NCI-H2081 treated with DMSO at 0.1 percent for 48 hours (cell line): ENCODE measurements at places on chromosomes 12 and 14.

GRCh38 chr14:50058113-50058512 is 58.3 kb downstream of the VCPKMT start:
- no peak for DNase-seq

GRCh38 chr12:1680804-1681492 is 9.9 kb upstream of the ADIPOR2 start:
- DNase-seq = no peak

GRCh38 chr12:104522985-104523722 is 66.4 kb downstream of the CHST11 start:
- no peak for DNase-seq

GRCh38 chr12:52585066-52585465 is 11.4 kb upstream of the KRT74 start:
- DNase-seq = no peak

DNA sequence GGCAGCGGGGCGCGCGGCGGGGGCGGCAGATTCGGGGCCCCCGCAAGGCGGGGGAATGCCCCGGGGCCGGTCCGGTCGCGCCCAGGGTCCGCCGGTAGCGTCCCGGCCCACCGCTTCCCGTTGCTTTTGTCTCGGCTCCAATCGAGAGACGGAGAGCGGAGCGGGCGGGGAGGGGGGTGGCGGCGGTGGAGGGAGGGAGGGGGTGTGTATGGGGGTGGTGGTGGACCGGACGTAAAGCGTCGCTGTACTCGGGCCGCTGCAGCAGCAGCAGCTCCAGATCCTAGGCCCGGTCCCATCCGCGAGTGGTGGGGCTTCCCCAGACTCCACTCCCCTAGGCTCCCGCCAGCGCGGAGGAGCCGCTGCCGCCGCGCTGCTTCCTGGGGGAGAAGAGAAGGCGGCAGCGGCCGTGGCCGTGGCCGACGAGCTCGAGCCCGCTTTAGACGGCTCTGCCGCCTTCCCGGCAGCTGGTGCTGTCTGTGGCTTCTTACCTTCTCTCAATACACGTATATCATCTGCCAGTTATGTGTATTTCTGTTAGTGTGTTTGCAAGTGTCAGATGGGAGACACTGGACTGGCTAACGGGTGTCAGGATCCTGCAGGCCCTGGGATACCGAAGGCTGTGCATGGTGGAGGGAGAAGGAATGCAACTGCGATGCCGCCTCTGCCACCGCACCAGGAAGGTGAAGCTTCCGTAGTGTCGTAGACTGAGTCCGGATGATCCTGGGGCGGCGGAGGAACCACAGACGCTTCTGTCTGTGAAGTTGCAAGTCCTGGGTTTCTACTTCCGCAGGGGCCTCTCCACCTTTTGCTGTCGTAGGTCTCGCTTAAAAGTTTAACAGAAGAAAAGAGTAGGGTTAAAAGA is 508 bp downstream of the CNOT2 start:
- no peak for DNase-seq
